Activated CD4-positive, alpha-beta T cell treated with anti-CD3 and anti-CD28 coated beads for 1 hour (primary cell): ENCODE measurements at places on chromosomes 16 and 17.
A peak's percentile ranks its signal among the peaks of the same experiment; 100 is the strongest.

- DNase-seq = no peak
These were observed 16.8 kb downstream of the UTS2R start for GRCh38 chr17:82388223-82388921.

DNA sequence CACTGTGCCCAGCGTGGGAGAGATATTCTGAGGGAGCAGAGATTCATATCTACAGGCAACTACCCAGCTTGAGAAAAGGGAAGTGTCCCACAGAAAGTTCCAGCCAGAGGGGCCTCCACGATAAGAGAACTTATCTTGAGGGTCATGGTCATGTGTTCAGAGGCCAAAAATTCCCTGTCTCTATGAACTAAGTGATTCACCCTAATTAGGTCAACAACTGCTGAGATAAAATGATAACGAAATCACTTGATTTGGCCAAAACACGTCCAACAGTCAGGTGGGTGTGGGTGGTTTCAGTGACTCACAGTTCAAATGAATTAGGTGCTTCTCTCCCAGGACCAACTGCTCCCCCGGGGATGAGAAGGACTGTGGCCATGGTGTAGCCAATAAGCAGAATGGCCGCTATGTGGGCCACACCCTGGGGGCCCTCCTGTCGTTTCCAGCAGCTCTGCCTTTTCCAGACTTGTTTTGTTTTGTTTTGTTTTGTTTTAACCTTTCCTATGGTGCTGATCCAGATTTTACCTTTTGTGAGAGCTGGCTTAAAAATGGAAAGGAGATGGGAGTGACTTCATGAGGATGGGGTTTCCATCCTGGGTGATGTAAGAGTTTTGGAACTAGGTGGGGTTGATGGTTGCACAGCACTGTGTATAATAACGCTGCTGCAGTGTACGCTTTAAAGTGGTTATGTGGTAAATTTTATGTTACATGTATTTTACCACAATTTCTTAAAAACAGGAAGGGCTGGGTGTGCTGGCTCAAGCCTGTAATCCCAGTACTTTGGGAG, 8.7 kb downstream of the DNAI2 start:
- no peak for DNase-seq

- DNase-seq = no peak
These were observed 46.3 kb downstream of the PRKCA start for GRCh38 chr17:66348584-66349165.

- no peak for DNase-seq
These were observed 17.1 kb downstream of the PLEKHG4 start for GRCh38 chr16:67296420-67296819.

DNA sequence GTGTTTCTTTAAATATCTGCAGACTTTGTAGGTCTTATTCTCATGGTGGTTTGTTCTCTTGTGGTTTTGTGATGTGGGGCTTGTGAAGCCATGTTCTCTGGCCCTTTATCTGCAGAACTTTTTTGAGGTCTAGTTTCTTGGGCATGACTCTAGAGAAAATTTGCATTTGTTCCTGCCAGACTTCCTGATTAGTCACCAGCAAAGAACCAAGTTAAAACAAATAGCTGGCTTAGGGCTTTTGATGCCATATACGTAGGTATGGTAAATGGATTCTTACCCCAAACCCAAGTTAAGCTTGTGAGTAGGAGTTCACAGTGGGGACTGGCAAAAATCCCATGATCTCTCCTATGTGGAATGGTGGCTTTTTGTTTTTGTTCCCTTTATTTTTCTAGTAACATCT, 68.7 kb upstream of the IRX3 start:
- DNase-seq = no peak

DNA sequence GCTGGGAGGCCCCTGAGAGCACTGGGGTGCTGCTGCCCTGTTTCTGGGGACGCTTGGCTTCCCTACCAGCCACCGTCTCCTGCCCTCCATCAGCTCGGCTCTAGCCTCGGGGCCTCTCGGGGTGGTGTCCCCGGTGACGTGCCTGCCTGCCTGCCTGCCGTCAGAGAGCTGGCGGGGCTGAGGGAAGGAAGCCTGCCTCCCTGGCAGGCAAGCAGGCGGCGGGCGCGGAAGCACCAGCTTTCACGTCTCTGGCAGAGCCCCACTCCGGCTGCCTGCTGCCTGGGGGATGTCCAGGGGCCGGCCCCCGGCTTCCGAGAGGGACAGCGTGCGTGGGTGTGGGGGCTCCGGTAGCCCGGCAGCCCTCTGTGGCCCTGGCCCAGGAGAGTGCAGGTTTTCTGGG, 9.3 kb downstream of the CENPX start:
- no peak for DNase-seq

- DNase-seq = no peak
These were observed 49.7 kb downstream of the IGF2BP1 start for GRCh38 chr17:49046912-49047311.

DNA sequence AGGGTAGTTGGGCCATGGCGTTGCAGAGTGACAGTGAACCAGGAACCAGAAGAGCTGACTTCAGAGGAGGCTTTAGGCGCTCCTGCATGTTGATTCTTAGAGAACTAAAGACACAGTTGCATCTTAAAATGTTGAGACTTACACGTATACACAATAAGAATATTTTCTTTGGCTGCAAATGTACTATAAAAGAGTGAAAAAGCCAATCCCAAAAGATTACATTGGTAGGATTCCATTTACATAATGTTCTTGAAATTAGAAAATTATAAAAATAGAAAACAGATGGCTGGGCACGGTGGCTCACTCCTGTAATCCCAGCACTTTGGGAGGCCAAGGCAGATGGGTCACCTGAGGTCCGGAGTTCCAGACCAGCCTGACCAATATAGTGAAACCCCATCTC, 738.8 kb downstream of the WWOX start:
- no peak for DNase-seq

DNA sequence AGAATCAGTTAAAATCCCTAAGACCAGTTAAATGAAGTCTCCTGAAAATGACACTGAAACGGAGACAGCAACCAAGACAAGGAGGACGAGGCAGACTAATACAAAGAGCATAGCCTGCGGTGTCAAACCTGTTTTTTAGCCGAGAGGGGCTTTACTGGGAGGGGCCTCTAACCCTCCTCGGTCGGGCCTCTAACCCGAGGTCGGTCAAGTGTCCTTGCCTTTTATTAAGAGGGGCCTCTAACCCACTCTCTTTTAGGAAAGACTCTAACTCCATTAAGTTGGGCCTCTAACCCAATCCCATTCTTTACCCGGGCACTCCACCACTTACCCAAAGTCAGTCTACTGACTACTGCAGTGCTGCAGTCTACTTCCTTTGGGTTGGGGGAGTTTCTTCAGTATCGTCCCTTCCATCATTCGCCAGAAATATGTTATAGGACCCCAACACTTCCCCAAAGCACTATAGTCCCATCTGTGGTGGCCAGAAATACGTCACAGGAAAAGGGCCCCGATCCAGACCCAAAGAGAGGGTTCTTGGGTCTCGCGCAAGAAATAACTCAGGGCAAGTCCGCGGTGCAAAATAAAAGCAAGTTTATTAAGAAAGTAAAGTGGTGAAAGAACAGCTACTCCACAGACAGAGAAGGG, 39.2 kb upstream of the ARL4D start:
- DNase-seq = no peak

DNA sequence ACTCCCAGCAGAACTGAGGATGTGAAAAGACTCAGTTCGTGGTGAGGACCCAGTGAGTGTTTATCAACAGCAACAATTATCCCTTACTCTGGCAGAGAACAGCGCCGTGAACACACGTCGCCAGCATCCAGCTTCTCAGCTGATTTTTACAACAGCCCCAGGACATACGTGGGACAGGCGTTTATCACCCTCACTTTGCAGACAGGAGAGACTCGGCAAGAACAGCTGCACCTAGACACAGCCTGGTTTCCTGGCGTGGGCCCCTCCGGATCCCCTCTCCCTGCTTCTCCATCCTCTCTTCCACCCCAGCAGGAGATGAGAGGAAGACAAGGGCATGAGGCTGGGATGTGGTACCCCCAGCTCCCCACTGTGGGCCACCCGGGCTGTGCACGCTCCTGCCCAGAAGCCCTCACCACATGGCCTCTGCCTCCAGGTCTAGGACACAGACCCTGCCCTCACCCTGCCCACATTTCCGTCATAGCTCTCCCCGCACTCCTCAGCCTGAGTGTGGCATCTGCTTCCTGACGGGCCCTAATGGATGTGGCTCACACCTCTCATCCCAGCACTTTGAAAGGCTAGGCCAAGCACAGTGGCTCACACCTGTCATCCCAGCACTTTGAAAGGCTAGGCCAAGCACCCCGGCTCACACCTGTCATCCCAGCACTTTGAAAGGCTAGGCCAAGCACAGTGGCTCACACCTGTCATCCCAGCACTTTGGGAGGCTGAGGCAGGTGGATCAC, 17.5 kb downstream of the ABR start:
- DNase-seq = no peak

DNA sequence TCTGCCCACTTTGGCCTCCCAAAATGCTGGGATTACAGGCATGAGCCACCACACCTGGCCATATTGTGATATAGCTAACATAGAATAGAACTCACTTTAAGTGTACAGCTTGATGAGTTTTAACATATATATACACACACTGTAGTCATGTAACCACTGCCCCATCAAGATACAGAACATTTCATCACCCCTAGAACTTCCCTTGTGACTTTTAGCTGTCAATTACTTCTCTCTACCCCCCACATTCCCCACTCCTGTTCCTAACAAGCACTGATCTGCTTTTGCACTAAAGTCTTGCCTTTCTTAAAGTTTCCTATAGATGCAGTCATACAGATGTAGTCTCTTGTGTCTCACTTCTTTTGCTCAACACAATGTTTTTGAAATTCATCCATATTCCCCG, 93.1 kb downstream of the PITPNC1 start:
- DNase-seq = no peak

DNA sequence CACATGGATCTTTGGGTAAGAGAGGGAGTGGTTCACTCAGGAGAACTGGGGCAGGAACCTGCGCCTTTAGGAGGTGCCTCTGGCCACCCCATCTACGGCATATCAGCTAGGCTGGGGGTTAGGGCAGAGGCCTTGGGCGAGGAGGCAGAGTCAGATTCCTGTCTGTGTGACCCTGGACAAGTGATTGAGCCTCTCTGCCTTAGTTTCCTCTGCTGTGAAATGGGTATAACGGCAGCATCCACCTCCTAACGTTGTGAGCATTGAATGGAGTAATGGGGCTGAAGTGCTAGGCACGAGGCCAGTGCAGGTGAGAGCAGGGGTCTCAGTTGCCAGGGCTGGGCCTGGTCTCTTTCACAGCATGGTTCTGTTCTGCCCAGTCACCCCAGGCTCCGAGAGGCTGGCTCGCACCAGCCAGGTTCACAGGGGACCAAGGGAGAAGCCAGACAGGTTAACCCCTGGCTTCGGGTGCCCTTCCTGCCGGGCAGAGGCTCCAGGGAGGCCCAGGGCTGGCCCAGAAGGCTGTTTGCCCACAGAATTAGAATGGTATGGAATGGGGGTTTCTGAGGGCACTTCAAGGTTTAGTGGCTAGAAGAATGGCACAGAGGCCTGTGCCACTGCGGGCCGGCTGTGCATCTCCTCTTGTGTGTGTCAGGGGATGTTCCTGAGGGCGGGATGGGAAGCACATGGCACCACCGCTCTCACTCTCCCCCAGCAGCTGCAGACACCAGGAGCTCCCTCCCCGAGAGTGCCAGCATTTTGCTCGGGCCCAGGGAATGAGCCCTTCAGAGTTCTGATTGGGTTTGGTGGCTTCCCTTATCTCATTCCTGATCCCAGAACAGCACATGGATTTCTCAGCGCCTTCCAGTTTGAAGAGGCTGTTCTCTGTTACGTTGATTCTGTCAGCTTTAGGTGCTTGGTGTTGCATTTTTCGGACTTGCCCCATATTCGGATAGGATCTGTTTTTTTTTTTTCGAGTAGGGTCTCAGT, 23.8 kb downstream of the UNC13D start:
- no peak for DNase-seq

- DNase-seq = no peak
These were observed 36.1 kb downstream of the GPATCH8 start for GRCh38 chr17:44467108-44467507.

DNA sequence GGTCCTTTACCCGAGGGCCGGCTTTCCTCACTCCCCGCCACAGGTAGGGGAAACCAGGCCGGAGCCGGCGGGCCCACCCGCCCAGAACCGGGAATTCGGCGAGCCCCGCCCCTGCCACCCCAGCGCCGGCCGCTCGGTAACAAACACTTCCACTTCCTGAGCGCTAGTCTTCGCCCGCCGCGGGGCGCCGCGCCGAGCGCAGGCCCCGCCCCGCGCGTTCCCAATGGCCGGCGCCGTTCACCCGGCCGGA, 224 bp upstream of the NHERF1 start:
- DNase-seq = no peak

- no peak for DNase-seq
These were observed 138.2 kb upstream of the COX10 start for GRCh38 chr17:13931111-13931526.

GRCh38 chr17:65071861-65072260, 15.3 kb upstream of the GNA13 start:
- DNase-seq = no peak

GRCh38 chr17:17776889-17777288, 59.9 kb downstream of the SREBF1 start:
- DNase-seq = no peak

DNA sequence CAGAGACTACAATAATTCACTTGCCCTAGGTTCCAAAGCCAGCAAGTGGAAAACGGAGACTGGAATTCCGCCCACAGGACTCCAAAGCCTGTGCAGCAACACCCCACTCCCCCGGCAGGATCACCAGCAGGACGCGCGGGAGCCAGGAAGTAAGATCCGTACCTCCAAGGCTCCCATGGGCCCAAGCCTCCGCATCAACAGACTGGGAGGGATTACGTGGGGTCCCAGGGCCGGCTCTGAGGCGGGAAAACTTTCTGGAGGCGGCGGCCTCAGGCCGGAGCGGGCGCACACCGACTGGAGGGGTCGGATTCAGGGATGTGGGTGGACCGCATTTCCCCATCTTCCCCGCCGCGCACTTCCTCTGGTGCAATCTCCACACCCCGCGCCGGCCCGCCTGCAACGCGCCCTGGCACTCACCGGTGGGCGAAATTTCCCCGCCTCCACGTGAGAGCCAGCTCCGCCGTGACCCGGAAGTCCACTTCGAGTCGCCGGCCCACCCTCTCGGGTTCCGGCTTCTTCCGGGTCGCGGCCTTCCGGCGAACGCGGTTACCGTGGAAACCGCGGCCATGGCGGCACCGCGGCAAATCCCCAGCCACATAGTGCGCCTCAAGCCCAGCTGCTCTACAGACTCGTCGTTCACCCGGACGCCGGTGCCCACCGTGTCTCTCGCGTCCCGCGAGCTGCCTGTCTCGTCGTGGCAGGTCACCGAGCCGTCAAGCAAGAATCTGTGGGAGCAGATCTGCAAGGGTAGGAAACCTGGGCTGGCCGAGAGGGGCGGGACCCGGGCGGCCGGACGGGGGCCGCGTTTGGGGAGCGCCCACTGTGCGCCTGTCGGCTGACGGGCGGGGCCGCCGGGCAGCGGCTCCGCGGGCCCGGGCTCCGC, at the start of the genes IQCK and KNOP1:
Gene IQCK, plus strand, starts transcription at position 531 of the 883 bp plus-strand sequence. Its CDS starts 36 bp downstream, at position 567.
Gene KNOP1, minus strand, starts transcription at position 487 of the 883 bp plus-strand sequence. CDS start 3,192 bp downstream, outside the sequence.
- DNase-seq = peak; percentile 81

DNA sequence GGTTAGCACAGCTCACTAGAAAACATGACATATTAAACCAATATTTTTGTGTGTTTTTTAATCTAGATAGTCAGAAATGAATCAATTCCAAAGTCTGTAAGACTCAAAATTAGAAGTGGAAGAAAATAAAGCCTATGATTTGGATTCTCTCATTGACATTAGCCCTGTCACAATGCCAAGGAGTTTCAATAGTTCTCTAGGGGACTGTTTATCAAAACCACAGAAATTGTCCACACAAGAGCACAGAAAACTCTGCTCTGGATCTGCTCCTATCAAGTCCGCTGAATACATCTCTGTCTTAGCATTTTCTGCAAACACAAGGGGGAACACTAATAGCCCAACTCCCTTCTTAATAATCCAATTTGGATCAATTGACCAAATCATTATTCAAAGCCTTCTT, 152.0 kb downstream of the HS3ST3B1 start:
- no peak for DNase-seq

GRCh38 chr16:65044026-65044425, 77.8 kb downstream of the CDH11 start:
- no peak for DNase-seq

- DNase-seq = no peak
These were observed at the start of gene PSMB10 for GRCh38 chr16:67936124-67936879. TSS of gene PSMB10 (minus strand) at chr16:67936850. CDS start at chr16:67936749, 101 bp downstream.
